ENCODE measurements at places on chromosomes 4 and X.

GRCh38 chrX:154460326-154460725 is 2.2 kb downstream of the PLXNA3 start:
- DNase-seq: no peak

DNA sequence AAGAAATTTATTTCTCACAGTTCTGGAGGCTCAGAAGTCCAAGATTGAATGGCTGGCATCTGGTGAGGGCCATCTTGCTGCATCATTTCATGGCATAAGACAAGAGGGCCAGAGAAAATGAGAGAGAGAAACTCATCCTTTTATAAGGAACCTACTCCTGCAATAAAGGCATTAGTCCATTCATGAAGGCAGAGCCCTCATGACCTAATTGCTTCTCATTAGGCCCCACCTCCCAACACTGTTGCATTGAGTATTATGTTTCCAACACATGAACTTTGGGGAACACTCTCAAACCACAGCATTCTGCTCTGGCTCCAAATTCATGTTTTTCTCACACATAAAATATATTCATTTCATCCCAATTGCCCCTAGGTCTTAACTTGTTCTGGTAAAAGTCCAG is 14.2 kb downstream of the RNF175 start:
- DNase-seq: no peak

DNA sequence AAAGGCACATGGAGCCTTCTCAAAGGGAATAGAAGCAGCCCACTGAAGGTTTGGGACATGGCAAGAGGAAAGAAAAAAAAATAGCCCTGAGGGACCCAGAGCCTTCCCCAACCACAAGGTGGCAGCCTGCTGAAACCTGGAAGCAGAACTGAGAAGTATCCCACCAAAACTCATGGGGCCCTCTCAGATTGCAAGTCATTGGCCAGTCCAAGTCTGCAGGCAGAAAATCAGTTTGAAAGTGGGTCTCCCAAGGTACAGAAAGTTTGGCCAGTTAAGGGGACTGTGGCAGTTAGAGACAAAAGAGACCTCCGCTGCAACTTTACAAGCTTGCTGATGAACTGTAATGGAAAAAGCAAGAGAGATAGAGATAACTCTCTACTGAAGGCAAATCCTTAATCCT is 155.8 kb downstream of the ANTXR2 start:
- DNase-seq: peak; percentile 10

DNA sequence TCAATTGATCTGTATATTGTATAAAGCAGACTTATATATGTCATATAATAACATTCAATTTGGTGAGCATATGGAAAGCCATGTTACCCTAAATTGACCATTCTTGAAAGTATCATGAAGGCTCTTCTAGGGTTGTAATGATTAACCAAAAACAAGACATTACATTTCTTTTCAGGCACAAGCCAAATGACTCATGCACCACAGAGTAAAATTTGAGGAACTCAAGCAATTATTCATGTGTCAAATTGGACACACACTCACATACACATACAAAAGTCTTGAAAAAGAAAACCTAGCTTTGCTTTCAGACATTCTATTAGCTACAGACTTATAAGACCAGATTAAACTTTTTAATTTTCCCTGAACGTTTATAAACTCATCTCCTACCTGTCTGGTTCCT is 146.5 kb upstream of the PCDH18 start:
- peak; percentile 77 for DNase-seq

DNA sequence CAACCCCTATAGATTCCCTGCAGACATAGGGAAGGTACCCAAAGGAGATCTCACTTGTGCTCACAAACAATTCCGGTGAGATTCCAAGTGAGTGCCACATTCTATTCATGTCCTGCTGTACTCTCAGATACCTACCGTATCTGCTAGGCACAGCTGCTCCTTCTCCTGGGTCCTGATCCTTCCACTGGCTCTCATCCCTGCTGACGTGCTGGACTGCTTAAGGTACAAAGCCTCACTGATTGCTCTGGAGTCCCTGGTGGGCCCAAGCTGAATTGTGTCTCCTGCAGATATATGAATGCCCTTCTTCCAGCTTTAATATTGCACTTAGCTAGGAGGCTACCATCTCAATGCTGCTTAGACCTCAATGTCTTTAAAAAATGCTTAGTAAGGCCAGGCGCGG is 2.4 kb downstream of the TCEAL1 start:
- DNase-seq: no peak

DNA sequence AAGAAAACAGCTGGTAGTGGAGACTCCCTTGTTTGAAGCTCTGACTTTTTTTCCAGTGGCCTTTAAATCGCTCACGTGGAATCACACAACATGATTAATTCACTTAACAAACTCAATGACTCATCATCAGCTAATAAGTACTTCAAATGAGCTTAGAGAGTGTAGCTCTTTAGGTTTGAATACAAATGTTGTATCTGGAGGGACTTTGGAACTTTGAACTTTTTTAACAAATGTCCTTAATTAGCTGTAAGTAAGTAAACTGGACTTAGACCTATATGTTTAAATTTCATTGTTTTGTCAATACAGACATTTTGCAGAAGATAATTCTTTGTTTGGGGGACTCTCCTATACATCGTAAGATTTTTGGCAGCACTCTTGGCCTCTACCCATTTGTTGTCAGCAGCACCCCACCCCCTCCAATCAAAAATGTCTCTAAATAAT is 581.1 kb downstream of the SPRY1 start:
- peak; percentile 41 for DNase-seq

GRCh38 chr4:1862055-1862911 is 6.3 kb upstream of the LETM1 start:
- no peak for DNase-seq

- DNase-seq: peak; percentile 11
Measured at GRCh38 chrX:50691820-50692219, 122.2 kb downstream of the SHROOM4 start.

DNA sequence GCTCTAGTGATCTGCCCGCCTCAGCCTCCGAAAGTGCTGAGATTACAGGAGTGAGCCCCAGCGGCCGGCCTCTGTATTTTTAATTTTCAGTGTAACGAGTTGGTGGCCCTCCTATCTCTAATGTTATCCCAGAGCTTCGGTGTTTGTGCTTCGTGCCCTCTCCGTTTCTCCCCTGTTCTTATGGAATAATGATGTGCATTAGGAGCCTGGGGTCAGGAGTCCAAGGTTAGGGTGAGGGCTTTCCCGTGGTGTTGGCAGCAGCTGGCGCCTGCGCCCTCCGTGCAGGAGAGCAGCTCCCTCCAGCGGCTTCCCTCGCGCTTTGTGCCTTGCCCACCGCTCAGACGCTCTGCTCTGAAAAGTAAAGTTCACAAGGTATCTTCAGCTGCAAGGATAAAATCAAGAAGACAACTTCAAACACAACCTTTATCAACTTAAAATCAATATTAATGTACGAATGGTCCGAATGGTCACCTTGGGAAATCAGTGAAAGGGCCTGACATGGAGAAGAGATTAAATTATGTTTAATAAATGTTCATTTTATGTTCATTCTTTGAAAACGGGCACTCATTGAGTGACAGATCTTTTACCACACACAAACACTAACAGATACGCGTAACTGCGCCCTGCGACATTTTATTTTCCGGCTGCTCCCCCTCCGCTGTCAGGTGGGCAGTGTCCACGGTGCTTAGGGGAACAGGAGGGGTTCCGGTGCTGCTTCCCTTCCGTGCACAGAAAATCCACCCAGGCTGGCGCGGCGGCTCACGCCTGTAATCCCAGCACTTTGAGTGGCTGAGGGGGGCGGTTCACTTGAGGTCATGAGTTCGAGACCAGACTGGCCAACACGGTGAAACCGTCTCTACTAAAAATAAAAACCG is 62.4 kb downstream of the TRAPPC11 start:
- DNase-seq: no peak

DNA sequence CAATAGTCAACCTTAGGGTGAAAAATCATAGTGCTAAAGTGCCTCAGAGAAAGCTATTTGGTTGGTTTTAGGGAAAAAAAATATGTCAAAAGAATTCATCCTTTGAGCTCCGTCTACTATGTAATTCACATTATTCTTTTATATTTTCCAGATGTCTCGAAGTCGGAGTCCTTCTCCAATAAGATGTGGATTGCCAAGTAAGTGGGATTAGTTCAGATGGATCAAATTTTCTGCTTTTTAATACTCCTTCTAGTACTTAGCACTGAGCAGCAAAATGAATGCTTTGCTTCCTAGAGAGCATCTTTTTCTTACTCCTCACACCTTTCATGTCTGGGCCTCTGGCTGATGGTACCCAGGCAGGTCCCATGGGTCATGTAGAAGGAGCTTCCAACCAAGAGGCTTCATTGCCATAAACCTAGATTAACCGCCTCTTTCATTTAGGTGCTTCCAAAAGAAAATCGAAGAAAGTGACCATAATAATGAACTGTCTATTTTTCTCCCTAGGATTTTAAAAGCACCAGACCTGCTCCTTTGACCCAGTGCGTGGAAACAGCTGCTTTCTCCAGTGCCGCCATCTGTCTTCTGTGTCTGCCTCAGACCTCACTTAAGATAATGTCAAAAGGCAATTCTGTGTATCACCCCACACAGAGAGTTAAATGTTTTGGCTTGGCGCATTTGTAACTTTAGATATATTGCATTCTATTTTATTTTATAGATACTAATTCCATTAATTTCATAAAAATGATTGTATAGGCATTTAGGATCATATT is 43.5 kb downstream of the SPATA18 start:
- no peak for DNase-seq

- no peak for DNase-seq
Measured at GRCh38 chr4:132333724-132334047, 815.4 kb upstream of the PCDH10 start.

DNA sequence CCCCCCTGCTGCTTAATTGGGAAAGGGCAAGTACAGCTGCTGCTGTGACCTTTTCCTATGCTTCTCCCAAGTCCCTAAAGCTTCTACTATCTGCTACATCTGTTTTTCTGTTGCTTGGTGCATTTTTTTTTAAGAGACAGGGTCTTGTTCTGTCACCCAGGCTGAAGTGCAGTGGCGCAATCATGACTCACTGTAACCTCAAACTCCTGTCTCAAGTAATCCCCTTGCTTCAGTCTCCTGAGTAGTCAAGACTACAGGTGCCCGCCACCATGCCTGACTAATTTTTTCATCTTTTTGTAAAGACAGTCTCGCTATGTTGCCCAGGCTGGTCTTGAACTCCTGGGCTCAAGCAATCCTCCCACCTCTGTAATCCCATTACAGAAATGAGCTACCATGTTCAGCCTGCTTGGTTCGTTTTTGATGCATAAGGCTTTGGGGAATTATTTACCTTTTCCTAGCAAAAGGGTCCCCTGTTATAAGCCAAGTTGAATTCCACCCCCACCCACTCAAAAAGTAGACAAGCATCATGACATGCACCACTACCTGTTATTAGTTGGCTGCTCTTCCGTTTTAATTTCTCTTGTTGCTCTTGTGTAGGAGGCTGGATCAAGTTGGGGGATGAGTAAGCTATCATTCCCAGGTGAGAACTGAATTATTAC is 39.6 kb downstream of the DGKK start:
- peak; percentile 2 for DNase-seq

- DNase-seq: peak; percentile 1
Measured at GRCh38 chrX:44244008-44244407, 99.5 kb downstream of the EFHC2 start.

DNA sequence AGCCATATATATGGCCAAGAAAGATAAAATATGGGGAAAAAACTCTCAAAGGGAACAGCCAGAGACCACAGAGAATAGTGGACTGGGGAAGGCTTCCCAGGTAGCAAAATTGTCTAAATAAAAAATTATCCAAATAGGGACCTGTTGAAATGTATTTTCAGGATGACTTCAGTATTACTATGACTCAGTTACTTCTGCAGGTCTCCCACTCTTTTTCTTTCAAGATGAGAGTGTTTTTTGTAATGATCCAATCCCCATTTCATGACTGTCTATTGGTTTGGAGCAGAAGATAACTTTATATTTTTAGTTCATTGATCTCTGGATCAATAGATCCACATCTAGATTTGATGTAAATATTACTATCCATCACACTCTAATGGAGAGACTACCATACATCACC is 372.1 kb upstream of the EMCN start:
- DNase-seq: no peak

- DNase-seq: no peak
Measured at GRCh38 chrX:85517994-85518718, 138.7 kb upstream of the POF1B start.

- DNase-seq: no peak
Measured at GRCh38 chr4:95602872-95603271, 54.1 kb upstream of the UNC5C start.

DNA sequence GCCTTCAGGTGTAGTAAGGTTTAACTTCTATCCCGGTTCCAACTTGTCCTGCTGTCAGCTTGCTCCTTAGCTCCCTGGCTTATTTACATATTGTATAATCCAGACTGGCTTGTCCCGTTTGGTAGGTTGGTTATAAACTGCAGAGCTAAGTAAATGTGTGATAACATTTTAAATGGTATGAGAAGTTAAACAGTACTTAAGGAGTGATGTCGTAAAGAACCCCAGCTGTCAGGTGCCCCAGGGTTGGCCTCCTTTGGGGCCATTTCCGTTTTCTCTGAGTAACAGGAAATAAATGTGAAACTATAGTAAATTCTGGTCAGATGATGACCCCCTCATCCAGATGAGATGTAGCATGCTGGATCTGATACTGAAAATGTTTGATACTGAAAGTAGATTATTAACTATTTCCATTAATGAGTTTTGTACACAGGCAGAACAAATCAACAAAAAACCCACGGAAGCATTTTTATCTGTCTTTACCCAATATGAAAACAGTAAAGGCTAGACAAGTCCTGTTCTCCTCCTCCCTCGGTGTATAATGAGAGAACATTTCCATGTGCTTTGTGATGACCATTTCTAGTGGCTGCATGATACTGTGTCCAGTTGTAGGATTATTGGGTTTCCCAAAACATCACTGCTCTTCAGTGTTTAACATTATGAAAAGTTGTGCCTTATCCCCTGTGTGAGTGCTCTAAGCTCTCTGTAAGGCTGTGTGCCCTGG is 22.4 kb downstream of the GAB1 start:
- DNase-seq: peak; percentile 46

- peak; percentile 16 for DNase-seq
Measured at GRCh38 chrX:31508338-31508737, 436.5 kb upstream of the FTHL17 start.

- no peak for DNase-seq
Measured at GRCh38 chr4:177393236-177393635, 49.0 kb downstream of the AGA start.

- peak; percentile 29 for DNase-seq
Measured at GRCh38 chr4:115090483-115091075, 22.8 kb downstream of the NDST4 start.

GRCh38 chrX:16786791-16787735 is 797 bp downstream of the TXLNG start:
- DNase-seq: no peak

DNA sequence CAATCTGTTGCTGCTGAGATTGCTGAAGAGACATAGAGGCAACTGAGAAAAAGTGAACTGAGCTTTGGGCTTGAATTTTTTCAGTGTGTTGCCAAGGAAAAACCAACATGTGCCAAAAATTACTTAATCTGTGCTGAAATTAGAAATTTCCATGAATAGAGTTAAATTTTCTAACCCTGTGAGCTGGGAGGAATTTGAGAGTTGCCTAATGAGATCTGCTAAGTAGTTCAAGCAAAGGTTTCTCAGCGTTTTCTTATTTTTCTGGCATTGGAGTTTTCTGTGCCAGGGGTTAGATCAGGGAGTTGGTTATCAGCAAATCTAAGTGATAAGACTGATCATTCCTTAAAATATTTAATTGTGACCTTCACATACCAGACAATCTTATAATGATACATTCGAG is 457.5 kb upstream of the GNPDA2 start:
- DNase-seq: no peak
